ENCODE measurements at places on chromosomes 12 and 14.

- H3K4me1 ChIP-seq: no peaks in the 10 kb centered on the region
- DNase-seq: no peak
- H3K27ac ChIP-seq: no peak overlapping the region
Measured at GRCh38 chr12:106080791-106081170, 58.0 kb downstream of the NUAK1 start.

DNA sequence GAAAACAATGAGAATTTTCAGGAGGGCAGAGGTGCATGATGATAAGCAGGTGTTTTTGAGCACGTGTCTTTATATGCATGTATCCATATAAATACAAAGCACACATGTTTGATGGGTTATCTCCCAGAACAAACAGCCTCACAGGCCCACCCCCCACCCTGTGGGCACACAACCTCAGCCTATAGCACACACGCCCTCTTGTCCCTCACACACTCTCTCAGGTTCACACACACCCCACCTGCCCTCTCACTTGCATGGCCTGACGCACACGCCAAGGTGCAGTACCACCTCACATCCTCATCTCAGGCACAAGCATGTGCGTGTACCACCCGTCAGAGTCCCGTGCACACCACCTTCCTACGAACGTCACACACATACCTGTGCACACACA, 8.6 kb upstream of the KRT8 start:
- H3K4me1 ChIP-seq: peaks cover 4% of the 10 kb centered on the region
- H3K36me3 ChIP-seq: no peaks in the 10 kb centered on the region
- peaks cover 2% of the 10 kb centered on the region for H3K27me3 ChIP-seq
- no peak overlapping the region for H3K4me3 ChIP-seq
- H3K27ac ChIP-seq: no peak overlapping the region
- DNase-seq: no peak

GRCh38 chr12:52126050-52126604, 46.6 kb downstream of the SMIM41 start:
- peaks cover 2% of the 10 kb centered on the region for H3K4me1 ChIP-seq
- H3K4me3 ChIP-seq: no peak overlapping the region
- no peak for DNase-seq
- H3K27ac ChIP-seq: no peak overlapping the region

GRCh38 chr12:42485823-42486222, 103.7 kb downstream of the PRICKLE1 start:
- no peak for DNase-seq
- peaks cover 4% of the 10 kb centered on the region for H3K36me3 ChIP-seq
- H3K4me3 ChIP-seq: no peak overlapping the region
- H3K4me1 ChIP-seq: peaks cover 10% of the 10 kb centered on the region
- H3K27me3 ChIP-seq: peaks cover 67% of the 10 kb centered on the region
- H3K27ac ChIP-seq: no peak overlapping the region

DNA sequence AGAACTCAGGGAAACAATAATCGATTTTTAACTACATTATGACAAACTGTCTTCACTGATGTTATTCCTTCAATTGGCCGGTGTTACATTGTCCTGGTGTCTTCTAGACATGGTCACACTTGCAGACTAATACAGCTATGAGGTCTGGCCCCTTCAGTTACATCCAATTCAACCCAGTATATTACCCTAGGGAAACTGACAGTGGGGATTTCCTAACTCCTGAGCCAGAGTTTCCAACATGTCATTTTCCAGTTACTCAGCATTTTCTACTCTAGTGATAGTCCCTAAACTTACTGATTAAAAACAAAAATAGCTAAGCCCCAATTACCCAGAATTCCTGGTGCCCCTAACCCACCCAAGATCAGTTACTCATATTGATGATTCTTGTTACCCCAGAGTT, 21.1 kb downstream of the IFNG start:
- H3K27ac ChIP-seq: no peak overlapping the region
- H3K4me1 ChIP-seq: peaks cover 51% of the 10 kb centered on the region
- peak; percentile 40 for DNase-seq
- peaks cover 8% of the 10 kb centered on the region for H3K36me3 ChIP-seq

DNA sequence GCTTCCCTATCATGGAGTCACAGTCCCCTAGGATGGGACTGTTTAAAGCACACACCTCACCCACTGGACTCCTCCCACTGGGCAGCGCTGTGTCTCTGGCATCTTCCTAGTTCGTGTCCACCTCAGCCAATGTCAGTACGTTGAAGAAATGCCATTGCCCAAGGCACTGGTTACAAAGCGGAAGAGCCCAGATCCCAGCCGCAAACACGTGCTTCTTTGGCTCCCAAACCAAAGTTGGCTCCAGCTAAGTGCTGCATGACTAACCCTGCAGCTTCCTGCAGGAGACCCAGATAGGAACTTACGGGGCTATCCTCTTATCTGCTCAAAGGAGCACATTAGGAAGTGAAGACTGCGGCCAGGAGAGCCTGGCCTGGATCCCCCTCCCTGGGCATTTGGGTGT, 9.3 kb downstream of the SYNE3 start:
- no peak overlapping the region for H3K4me3 ChIP-seq
- no peak overlapping the region for H3K27ac ChIP-seq
- DNase-seq: no peak
- peaks cover 52% of the 10 kb centered on the region for H3K36me3 ChIP-seq
- no peaks in the 10 kb centered on the region for H3K27me3 ChIP-seq

GRCh38 chr12:3727877-3728632, 24.9 kb downstream of the CRACR2A start:
- H3K4me1 ChIP-seq: peaks cover 37% of the 10 kb centered on the region
- peak; percentile 66 for DNase-seq
- no peaks in the 10 kb centered on the region for H3K27me3 ChIP-seq
- peaks cover 73% of the 10 kb centered on the region for H3K36me3 ChIP-seq

GRCh38 chr12:124949779-124950728, 35.6 kb upstream of the UBC start:
- H3K36me3 ChIP-seq: peaks cover 38% of the 10 kb centered on the region
- H3K4me3 ChIP-seq: no peak overlapping the region
- no peak overlapping the region for H3K27ac ChIP-seq
- H3K27me3 ChIP-seq: no peaks in the 10 kb centered on the region

DNA sequence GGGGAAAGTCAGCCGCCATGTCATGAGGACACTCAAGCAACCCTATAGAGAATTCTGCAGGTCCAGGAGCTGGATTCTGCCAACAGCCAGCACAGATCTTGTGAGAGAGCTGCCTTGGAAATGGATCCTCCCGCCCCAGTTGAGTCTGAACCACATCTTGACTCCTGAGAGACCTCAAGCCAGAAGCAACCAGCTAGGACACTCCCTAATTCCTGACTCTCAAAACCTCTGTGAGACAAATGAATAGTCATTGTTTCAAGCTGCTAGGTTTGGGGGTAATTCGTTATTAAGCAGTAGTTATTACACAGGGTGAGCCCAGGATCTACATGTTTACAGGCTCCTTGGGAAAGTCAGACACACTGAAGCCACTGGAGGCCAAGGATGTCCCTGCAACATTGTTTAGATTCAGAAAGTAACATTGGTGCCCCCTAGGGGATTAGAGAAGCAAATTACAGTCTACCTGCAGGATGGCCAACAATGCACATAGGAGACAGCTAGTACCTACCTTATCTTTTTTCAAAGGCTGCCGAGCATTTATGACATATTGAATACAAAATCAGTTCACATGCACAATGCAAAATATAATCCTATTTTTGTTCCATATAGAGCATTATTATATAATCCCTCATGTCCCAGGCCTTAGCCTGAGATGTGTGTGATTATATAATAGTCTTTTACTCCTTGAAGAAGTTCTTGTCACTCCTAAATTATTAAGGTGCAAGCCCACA, 57.9 kb upstream of the FICD start:
- H3K4me1 ChIP-seq: no peaks in the 10 kb centered on the region
- no peaks in the 10 kb centered on the region for H3K36me3 ChIP-seq
- no peak overlapping the region for H3K27ac ChIP-seq
- H3K4me3 ChIP-seq: no peak overlapping the region

DNA sequence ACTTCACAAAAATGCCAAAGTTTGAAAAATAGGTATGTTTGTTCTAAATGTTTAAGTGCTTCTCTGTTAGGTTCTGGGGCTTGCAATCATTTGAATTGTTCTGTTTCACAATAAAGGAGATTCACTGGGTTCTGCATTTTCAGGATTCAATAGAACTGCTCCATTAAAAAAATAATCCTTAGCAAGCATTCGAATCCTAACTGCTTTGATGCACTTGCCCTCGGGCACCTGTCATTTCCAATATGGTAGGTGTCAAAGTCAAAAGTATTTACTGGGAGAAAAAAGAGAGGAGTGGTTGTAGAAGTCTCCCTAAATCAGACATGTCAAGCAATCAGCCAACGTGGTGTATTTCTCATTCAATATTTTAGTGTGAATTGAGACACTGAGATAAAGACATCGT, 5.5 kb downstream of the APOLD1 start:
- DNase-seq: no peak
- no peaks in the 10 kb centered on the region for H3K27me3 ChIP-seq
- H3K4me3 ChIP-seq: no peak overlapping the region
- peaks cover 18% of the 10 kb centered on the region for H3K4me1 ChIP-seq

GRCh38 chr14:32419429-32419828, 90.3 kb downstream of the AKAP6 start:
- H3K36me3 ChIP-seq: no peaks in the 10 kb centered on the region
- no peak overlapping the region for H3K4me3 ChIP-seq
- peaks cover 3% of the 10 kb centered on the region for H3K4me1 ChIP-seq
- H3K27ac ChIP-seq: no peak overlapping the region
- H3K27me3 ChIP-seq: no peaks in the 10 kb centered on the region
- DNase-seq: no peak

DNA sequence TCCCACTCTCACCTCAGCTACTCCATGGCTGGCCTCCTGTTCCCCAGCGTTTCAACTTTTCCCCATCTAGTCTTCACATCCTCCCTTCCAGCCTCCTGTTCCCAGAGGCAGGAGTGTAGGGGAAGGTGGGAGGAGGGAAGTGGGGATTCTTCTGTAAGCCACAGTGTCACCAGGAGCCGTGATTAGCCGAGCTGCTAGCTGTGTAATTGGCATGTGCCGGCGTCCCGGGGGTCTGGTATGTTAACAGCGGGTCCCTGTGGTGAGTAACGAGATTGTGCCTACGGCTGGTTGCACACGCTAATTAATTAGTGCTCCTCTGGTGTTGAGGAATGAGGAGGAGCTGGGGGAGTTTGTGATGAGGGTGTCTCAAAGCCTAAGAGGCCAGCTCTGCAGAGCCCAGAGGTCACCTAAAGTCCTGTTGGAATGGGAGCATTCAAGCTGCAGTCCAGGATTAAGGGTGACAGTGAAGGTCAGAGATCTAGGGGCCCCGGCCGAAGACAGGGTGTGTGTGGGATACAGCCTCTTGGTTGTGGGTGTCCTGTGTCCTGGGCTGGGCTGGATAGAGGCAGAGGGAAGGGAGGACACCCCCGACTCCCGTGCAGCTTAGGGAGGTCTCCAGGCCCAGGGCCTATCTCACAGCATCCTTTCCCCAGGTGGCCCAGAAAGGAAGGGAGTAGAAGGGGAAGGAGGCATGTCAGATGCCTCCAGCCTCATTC, 10.0 kb upstream of the CALCOCO1 start:
- H3K27me3 ChIP-seq: peaks cover 61% of the 10 kb centered on the region
- peaks cover 11% of the 10 kb centered on the region for H3K4me1 ChIP-seq
- no peak for DNase-seq
- H3K27ac ChIP-seq: no peak overlapping the region
- no peaks in the 10 kb centered on the region for H3K36me3 ChIP-seq
- H3K4me3 ChIP-seq: no peak overlapping the region

GRCh38 chr12:752695-753610, 574 bp downstream of the WNK1 start:
- DNase-seq: peak; percentile 59
- peak overlapping the region; percentile 92 for H3K4me3 ChIP-seq
- peaks cover 31% of the 10 kb centered on the region for H3K36me3 ChIP-seq

GRCh38 chr14:69694730-69695281, 72.1 kb upstream of the SRSF5 start:
- peaks cover 63% of the 10 kb centered on the region for H3K4me1 ChIP-seq
- DNase-seq: no peak
- peaks cover 11% of the 10 kb centered on the region for H3K36me3 ChIP-seq
- H3K27me3 ChIP-seq: no peaks in the 10 kb centered on the region
- peak overlapping the region; percentile 72 for H3K27ac ChIP-seq

DNA sequence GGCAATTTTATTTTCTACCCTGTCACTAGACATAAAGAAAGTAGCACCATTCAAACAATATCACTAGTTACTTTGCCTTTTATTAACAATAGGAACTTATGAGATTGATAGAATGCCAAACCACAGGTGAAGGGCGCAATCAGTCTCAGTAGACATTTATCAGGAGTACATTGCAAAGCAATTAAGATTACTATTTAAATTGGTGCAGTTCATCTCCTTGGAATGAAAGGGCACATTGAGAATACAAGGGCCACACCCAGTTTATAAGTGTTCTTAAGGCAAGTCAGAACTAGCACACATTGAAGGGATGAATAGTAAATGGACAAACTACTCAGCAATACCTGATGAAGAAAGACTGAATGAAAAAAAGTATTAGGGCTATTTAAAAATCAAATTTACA, 601.4 kb downstream of the C12orf50 start:
- H3K27me3 ChIP-seq: no peaks in the 10 kb centered on the region
- no peak overlapping the region for H3K4me3 ChIP-seq

- H3K27ac ChIP-seq: peak overlapping the region; percentile 58
- peaks cover 67% of the 10 kb centered on the region for H3K36me3 ChIP-seq
- H3K4me1 ChIP-seq: peaks cover 12% of the 10 kb centered on the region
- no peaks in the 10 kb centered on the region for H3K27me3 ChIP-seq
Measured at GRCh38 chr14:45112896-45113781, 21.1 kb downstream of the FKBP3 start.

- peaks cover 80% of the 10 kb centered on the region for H3K4me1 ChIP-seq
- no peak for DNase-seq
- peak overlapping the region; percentile 29 for H3K4me3 ChIP-seq
- H3K27ac ChIP-seq: peak overlapping the region; percentile 51
Measured at GRCh38 chr12:4157122-4157521, 116.4 kb upstream of the CCND2 start.

DNA sequence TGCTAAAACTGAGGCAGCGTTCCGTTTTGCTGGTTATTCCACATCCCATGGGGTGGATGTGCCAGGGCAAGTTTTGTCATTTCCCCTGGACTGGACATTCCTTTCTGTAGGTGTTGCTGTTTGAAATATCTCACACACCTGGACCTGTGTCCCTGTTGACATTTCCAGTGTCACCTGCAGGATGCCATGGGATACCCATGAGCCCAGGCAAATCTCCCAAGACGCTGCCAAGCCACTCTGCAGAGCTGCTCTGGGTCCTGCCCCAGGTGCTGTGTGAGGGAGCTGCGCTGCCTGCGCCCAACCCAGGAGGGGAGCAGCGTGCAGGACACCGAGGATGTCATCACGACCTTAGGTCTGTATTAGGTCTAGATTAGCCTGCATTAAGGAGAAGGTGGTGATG, 5.2 kb upstream of the PACS2 start:
- H3K4me1 ChIP-seq: peaks cover 13% of the 10 kb centered on the region
- H3K27me3 ChIP-seq: no peaks in the 10 kb centered on the region
- DNase-seq: no peak
- peaks cover 4% of the 10 kb centered on the region for H3K36me3 ChIP-seq
- no peak overlapping the region for H3K27ac ChIP-seq

DNA sequence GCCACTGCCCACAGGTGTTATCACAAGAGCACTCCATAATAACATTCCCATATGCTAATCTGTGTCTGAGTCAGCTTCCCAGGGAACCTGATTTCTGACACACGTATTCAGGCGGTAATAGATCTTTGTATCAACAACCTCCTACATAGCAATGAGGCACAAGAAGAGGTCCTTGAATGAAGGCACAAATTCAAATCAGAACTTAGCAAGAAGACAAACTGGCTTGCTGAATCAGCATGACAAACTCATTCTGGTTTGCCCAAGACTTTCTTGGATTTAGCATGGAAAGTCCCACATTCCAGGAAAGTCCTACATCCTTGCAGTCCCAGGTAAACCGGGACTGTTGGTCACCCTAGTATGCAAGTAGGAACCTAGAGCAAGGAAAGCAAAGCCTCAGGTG, 33.9 kb upstream of the RNU6-7 start:
- DNase-seq: no peak
- no peak overlapping the region for H3K4me3 ChIP-seq
- no peak overlapping the region for H3K27ac ChIP-seq
- peaks cover 1% of the 10 kb centered on the region for H3K4me1 ChIP-seq

All from T-helper 2 cell treated with Interferon-gamma antibody and Interleukin-4, amounts not matched to agents 5 μg/mL and 100 μg/mL, for 36 hours (primary cell).